Stimulated activated CD8-positive, alpha-beta memory T cell treated with anti-CD3 and anti-CD28 coated beads, Interleukin-15, amount 100 ng/mL, for 24 hours (primary cell): ENCODE measurements at places on chromosomes 2 and 18.

GRCh38 chr2:189267925-189268579 is 88.5 kb upstream of the COL5A2 start:
- DNase-seq = no peak

- DNase-seq = no peak
Observed at GRCh38 chr2:31234683-31235503, 941 bp downstream of the EHD3 start.

DNA sequence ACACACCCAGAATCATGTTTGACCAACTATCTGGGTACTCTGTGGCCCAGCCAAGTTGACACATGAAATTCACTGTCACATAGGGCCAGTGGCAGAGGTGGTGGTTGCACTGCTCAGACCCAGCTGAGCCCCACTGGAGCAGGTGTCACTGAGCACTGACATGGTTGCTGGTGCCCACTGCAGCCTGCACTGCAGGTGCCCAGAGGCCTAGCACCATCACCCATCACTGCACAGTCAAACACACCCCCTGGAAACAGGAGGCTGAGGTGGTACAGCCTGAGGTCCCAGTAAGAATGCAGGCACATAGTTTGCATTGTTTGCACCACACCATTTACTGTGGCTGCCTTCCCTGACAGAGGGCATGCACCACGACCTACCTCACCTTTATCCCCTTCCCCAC is 278.7 kb upstream of the MGAT5 start:
- DNase-seq = no peak

- no peak for DNase-seq
Observed at GRCh38 chr2:11550302-11550701, 16.5 kb downstream of the GREB1 start.

- no peak for DNase-seq
Observed at GRCh38 chr2:33497221-33497650, 20.8 kb downstream of the RASGRP3 start.

GRCh38 chr2:44649381-44649780 is 287.6 kb downstream of the CAMKMT start:
- no peak for DNase-seq

DNA sequence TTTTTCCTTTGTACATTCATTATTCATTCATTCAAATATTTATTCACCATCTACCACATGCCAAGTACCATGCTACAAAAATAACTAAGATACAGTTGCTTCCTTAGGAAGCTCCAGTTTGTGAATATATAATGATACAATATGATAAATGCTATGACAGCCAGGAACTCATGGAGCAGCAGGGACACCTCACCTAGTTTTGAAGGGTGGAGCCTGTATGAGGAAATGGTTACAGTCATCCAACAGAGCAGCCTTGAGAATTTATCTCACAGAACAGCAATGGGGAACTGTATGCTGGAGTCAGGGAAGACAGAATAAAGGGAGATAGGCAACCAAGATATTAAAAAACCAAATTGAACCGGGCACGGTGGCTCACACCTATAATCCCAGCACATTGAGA is 124.0 kb downstream of the OSBPL1A start:
- DNase-seq = no peak

- no peak for DNase-seq
Observed at GRCh38 chr18:64695851-64696553, 547.1 kb upstream of the LINC00305 start.

DNA sequence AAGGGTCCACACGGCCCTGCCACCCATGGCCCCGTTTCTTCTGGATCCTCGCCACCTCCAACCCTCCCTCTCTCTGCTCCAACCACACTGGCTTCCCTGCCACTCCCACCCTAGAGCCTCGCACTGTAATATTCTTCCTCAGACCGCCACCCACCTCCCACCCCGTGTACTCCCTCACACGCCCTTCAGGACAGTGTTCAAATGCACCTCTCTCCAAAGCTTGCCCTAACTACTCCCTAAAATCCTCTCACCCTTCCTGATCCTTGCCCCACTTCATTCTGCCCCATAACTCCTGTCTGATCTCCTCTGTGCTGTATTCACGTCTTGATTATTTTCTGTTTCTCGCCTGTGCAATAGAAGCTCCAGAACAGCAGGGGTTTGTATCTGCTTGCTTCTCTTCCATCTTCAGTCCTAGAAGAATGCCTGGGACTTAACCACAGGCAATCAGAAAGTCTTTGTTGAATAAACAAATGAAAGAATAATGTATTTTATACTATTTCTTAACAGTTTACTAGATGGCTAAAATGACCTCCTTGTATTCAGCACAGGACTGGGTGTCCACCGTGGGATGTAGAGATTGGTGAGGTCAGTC is 25.5 kb downstream of the EPB41L3 start:
- DNase-seq = no peak

GRCh38 chr18:75248426-75249174 is 38.0 kb downstream of the TSHZ1 start:
- no peak for DNase-seq

DNA sequence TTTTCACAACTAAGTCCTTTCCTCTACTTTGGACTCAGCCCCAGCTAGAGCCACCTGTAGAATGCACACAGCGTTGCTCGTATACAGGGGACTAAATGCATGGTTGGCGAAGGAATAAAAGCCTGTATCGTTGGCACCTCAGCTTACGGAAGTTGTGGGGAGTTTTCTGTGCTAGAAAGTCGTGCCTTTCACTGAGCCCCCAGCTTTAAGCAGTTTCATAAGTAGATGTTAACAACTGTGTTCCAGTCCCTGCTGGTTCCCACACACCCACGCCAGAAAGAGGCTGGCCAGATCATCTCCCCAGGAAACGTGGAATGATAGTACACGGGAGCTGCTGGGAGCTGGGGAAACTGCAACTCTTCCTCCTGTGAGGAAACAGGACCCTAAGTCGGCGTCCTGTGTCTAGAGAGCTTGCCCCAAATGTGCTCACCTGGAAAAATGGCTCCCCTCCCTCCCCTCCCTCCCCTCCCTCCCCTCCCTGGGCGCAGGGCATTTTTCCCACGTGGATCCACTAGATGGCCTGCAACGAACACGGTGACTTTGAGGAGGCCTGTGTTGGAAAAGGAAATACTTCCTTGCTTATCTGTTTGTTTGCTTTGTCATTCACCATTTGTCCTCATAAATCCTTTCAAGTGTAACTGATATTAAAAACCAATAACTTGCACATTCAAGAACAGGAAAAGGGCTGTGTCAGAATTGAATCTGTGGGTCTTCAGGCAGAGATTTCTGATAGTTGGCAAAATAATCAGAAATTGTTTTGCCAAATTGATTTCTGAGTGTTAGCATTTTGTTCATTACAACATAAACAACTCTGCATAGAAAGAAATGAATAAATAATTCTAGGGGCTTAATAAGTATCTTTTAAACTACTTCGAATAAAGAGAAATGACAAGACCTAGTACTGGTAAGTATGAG is 43.9 kb upstream of the RFX8 start:
- DNase-seq = no peak

- DNase-seq = no peak
Observed at GRCh38 chr2:235636546-235636945, 142.7 kb downstream of the AGAP1 start.

DNA sequence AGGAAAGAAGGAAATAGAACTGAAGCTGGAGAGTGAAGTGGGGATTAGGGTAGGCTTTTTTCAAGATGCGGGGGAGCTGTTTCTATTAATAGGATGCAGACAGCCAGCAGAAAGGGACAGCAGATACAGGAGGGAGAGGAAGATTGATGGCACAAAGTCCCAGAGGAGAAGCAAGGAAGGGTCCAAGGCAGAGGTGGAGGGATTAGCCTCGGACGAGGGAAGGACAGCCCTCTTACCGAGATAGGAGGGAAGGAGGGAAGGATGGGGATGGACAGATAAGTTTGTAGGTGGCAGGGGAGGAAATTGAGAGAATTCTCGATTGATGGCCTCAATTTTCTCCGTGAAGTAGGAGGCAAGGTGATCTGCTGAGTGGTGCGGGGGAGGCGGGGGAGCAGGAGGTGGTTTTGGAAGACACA is 317.4 kb downstream of the AGPS start:
- DNase-seq = no peak

GRCh38 chr2:143558665-143559064 is 429.4 kb downstream of the ARHGAP15 start:
- no peak for DNase-seq

DNA sequence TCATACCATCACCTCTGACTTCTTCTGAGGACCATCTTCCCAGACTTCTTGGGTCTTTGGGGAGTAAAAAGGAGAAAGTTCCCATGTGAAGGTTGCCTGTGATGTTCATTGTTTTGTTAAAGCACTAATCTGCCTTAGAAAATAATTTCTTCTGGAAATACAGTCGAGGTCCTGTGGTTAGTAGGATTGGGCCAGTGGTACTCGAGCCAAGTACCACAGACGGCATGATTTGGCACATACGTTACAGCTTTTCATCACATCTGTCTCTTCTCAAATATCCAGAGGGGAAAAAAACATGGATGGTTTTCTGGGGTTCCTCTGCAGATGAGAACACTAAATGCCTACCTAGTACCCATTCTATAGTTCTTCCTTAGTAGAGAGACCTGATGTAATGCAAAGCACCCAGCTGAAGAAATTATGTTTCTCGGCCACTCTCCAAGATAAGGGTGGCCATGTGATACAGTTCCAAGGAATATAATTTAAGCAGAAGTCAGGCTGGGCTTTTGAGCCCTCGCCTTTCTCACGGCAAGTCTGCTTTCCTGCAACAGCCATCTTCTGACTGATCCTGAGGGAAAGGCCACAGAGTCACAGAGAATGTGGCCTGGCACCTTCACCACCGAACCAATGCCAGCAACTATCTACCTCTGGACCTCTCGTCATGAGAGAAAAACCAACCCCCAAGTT is 161.0 kb downstream of the RNF152 start:
- DNase-seq = no peak

GRCh38 chr2:28594332-28595108 is 98.7 kb downstream of the PLB1 start:
- DNase-seq = peak; percentile 70

GRCh38 chr2:215405722-215406581 is 29.9 kb downstream of the FN1 start:
- no peak for DNase-seq

DNA sequence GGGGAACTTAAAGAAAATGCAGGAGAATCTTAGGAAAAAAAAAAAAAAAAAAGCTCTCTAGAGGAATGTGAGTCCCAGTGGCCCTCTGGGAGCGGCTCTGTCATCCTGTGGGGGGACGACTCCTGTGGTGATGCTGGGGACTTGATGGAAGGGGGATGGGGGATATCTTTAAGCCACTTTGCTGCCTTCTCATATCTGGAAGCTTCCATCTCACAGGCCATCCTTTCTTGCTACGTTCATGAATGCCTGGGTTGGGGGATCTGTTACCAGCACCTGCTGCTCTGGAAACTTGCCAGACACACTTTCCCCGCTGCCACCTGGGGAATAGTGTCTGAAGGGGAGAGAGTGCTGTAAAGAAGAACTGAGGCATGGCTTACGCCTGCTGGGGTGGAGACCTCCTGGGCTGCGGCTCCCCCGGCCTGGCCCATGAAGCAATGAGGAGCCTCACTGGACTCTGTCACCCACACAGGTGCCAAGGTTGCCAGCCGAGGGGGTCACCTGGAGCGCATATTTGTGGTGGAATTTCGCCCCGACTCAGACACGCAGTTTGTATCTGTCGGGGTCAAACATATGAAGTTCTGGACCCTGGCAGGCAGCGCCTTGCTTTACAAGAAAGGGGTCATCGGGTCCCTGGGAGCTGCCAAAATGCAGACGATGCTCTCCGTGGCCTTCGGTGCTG is 92.8 kb downstream of the RTN4 start:
- no peak for DNase-seq

GRCh38 chr2:10832203-10832936 is 19.8 kb upstream of the PDIA6 start:
- peak; percentile 82 for DNase-seq

GRCh38 chr18:55265984-55266383 is 306.7 kb upstream of the CCDC68 start:
- DNase-seq = no peak

DNA sequence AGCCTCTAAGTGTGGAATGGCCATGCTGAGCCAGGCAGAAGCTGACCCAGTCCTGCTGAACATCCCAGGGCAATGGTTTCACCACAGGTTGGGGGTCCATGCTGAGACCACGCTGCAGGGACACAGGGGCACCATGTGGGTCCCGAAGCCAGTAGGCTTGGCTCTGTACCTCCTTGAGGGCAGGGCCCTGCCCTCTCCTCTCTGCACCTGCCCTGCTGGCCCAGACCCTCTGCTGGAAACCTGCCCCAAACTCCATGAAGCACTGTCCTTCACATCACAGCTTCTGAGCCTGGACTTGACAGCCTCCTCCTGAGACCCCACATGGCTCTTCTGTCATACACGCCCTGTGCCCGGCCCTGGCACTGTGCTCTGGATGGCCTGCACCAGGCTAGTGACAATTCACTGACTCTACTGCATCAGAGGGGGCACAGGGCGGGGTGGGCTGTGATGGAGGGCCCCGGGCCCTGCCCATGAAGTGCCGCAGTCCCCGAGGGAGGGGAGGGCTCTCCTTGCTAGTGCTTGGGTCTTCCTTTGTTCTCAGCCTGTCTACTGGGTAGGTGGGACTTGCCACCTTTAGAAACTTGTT is 24.7 kb downstream of the HS6ST1 start:
- no peak for DNase-seq

- no peak for DNase-seq
Observed at GRCh38 chr18:30852980-30853379, 189.6 kb downstream of the DSC3 start.

DNA sequence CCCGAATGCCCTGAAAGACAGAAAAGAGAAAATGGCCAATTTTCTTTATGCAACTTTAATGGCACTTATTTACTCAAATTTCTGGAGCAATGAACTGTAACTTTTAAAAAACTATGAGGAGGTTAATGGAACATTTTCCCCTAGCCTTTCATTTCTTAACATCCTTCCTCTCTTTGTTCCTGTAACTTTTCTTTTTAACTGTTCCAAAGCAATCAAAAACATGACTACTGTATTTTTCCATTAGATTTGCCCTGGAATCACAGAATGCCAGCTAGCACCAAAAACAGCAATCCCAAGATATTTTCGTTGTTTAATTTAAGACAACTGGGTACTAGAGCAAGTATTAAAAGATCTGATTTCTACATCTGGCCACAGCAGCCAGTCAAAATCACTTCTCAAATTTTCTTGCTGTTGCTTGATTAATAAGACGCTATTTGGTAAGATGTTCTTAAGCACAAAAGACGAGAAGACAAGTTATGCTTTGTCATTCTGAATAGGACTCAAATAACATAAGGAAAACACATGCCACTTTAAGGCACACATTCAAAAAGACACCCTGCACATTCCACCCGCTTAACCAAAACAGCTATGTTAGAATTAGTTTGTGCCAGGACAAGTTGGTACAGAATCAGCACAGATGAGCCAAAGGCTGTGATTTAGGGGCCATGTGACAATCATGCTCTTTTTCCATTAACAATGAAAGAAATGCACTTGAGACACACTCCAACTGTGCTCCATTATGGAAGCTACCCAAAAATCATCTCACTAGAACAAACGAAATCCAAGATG is 3.6 kb downstream of the STARD7 start:
- DNase-seq = no peak

GRCh38 chr2:240816584-240817495 is 3.2 kb downstream of the KIF1A start:
- no peak for DNase-seq
